ENCODE measurements at places on chromosomes 7 and 10. TPM values are rescaled to one million over a fixed set of nuclear protein-coding genes. Genes with fewer than 3 reads are reported as not detected.

DNA sequence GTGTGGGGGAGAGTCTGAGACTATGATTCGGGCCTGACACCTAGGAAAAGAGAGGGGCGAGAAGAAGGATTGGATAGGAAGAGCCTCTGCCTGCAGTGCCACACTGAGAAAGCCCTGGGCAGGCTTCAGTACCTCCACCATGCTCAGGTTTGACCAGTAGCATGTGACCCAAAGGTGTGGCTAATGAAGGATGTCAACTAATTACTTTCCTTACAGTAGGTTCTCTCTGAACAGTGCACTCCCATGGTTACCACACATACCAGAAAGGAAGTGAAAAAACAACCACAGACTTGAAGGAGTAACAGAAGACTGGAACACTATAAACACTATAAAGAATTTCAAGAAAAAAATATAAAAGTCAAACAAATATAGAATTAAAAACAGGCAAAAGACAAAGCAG, 46.2 kb downstream of the SEM1 start:
- no peak overlapping the region for H3K27ac ChIP-seq
- peaks cover 12% of the 10 kb centered on the region for H3K36me3 ChIP-seq
- DNase-seq = no peak
- H3K4me1 ChIP-seq = no peaks in the 10 kb centered on the region

DNA sequence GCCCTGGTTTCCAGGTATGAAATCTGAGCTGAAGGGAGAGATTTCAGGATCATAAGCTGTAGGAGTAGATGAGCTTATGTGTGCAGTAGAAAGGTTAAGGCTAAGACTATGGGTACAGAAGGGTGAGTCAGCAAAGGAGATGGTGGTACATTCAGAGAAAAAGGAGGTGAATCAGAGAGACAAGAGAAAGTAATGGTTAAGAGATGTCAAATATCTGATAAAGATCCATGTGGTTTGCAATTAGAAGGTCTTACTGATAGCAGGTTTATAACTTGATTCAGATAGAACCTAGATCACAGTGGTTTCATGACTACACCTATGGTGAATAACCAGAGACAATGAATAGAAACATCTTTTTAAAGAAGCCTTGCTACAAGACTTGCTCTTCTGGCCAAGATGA, 4.5 kb upstream of the NPY start:
- no peak for DNase-seq
- no peak overlapping the region for H3K27ac ChIP-seq
- no peaks in the 10 kb centered on the region for H3K27me3 ChIP-seq
- H3K4me1 ChIP-seq = peaks cover 6% of the 10 kb centered on the region
- H3K36me3 ChIP-seq = no peaks in the 10 kb centered on the region

- H3K27me3 ChIP-seq = no peaks in the 10 kb centered on the region
- DNase-seq = no peak
- H3K36me3 ChIP-seq = no peaks in the 10 kb centered on the region
Observed at GRCh38 chr7:147999962-148000361, 590.6 kb upstream of the C7orf33 start.

GRCh38 chr7:155164316-155164715, 94.2 kb downstream of the HTR5A start:
- H3K36me3 ChIP-seq = no peaks in the 10 kb centered on the region
- H3K27ac ChIP-seq = no peak overlapping the region
- H3K4me1 ChIP-seq = peaks cover 3% of the 10 kb centered on the region
- H3K27me3 ChIP-seq = no peaks in the 10 kb centered on the region

- no peak overlapping the region for H3K27ac ChIP-seq
- H3K4me3 ChIP-seq = no peak overlapping the region
- no peaks in the 10 kb centered on the region for H3K4me1 ChIP-seq
- DNase-seq = no peak
- H3K36me3 ChIP-seq = no peaks in the 10 kb centered on the region
- no peaks in the 10 kb centered on the region for H3K27me3 ChIP-seq
Observed at GRCh38 chr10:49243139-49243538, 54.9 kb upstream of the TMEM273 start.

DNA sequence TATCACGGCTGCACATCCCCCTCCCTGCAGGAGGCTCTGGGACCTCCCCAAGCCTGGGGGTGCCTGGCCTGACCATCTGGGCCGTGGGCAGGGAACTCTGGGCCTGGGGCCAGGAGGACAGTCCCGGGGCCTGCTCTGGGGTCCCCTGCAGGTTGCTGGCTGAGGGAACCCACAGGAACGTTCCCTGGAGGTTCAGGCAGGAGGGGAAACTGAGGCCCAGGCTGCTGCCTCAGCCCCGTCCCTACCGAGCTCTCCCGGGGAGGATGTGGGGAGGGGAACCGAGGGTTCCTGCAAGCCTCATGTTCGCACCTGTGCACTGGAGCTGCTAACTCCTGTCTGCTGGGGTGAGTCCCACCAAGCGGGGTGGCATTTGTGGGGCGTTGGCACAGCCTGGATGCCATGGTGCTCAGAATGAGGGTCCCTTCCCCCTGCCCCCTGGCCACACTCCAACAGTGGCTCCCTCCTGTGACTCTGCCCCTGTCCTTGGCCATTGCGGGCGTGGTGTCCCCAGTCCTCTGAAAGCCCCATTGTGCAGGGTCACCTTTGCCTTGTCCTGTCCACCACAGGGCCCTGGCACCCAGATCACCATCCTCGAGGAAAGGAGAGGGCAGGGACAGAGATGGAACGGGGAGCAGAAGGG, 9.4 kb downstream of the ELFN1 start:
- H3K27ac ChIP-seq = no peak overlapping the region
- no peak for DNase-seq
- H3K4me3 ChIP-seq = no peak overlapping the region
- no peaks in the 10 kb centered on the region for H3K4me1 ChIP-seq
- no peaks in the 10 kb centered on the region for H3K36me3 ChIP-seq

DNA sequence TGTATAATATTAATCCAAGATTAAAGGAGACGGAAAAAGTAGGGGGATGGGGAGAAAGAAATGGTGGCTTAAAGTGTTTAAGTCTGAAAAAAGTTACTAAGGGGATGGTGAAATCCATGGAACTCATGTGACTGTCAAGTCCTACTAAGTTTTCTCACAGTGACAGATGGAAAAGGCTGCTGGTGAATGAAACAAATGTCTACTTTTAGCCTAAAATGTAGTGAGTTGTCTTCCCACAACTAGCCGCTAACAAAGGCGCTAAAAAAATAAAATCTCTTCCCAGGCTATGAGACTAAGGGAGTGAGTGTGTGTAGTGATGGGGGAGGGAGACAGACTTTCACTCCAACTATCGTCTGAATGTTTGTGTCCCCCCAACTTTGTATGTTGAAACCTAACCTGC, 12.6 kb downstream of the VIM start:
- DNase-seq = no peak
- peaks cover 10% of the 10 kb centered on the region for H3K4me1 ChIP-seq
- H3K4me3 ChIP-seq = no peak overlapping the region
- peaks cover 30% of the 10 kb centered on the region for H3K36me3 ChIP-seq

DNA sequence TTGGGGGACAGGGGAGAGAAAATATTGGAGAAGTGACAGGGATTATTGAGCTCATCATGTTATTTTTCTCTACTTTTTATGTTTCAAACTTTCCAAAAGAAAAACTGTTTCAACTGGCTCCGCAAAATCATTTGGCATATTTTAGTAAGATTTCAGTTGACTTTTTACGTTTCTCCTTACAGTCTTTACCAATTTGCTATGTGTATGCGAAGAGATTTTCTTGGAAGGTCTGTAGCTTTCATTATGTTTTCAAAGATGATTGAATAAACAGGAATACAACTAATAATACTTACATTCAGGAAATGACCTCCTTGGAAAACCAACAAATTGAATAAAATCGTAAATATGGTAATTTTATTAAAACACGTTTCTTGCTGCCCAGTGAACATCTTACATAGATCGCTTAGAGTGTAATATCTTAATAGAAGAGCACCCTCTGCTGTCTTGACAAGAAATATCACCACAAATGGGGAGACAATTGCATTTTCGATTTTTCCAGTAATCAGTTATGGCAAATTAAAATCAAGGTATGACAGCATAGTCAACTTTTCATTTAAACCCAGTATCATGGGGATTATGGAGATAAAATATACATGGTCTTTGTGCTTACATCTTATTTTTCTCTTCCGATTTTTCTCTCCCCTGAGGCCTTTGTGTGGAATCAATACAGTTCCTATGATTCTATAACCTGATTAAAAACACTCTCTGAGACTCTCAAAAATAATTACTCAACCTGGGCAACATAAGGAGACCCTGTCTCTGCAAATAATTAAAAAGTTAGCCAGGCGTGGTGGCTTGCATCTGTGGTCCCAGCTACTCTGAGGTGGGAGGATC, 43.1 kb downstream of the MBL2 start:
- H3K4me3 ChIP-seq = no peak overlapping the region
- no peaks in the 10 kb centered on the region for H3K4me1 ChIP-seq
- DNase-seq = no peak
- H3K36me3 ChIP-seq = no peaks in the 10 kb centered on the region
- no peak overlapping the region for H3K27ac ChIP-seq

DNA sequence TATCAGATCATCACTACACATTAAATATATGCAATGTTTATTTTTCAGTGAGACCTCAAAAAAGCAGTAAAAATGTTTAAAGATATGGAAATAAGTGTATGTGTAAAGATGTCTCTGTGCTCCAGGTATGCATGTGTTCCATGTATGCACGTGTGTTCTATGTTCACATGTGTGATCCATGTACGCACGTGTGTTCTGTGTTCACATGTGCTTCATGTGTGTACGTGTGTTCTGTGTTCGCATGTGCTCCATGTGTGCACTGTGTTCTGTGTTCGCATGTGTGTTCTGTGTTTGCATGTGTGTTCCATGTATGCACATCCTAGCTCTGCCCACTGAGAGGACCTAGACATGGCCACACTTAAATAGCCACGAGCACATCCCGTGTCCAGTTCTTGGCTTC, 15.6 kb upstream of the PDIA4 start:
- H3K4me1 ChIP-seq = no peaks in the 10 kb centered on the region
- DNase-seq = no peak
- no peaks in the 10 kb centered on the region for H3K27me3 ChIP-seq
- H3K36me3 ChIP-seq = no peaks in the 10 kb centered on the region
- no peak overlapping the region for H3K4me3 ChIP-seq

MMP21 gene
- total RNA-seq = 3.1 TPM
